ENCODE measurements at places on chromosomes 4 and X.

- DNase-seq, result no peak
These were observed 73.3 kb downstream of the ALPK1 start for GRCh38 chr4:112370466-112370865.

GRCh38 chrX:56764153-56764974, 35.3 kb downstream of the NBDY start:
- peak; percentile 60 for DNase-seq

- no peak for DNase-seq
These were observed 22.6 kb downstream of the SYNPO2 start for GRCh38 chr4:118911238-118911703.

DNA sequence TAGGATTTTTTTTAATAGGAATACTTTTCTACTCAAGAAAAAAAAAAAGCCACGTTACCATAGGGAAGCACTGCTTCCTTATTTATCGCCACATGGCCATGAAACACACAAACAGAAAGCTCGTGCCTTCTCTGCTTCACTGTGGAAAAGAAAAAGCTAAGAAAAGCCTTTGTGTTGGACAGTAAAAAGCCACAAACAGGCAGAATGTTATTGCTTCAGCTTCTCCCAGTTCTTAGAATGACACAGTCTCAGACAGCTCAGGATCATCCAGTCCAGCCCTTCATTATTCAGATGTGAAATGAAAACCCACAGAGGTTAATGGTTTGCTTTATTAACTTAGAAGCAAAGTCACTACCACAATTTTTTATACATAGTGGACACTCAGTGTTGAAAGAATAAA, 181.6 kb upstream of the NOCT start:
- no peak for DNase-seq

- no peak for DNase-seq
These were observed 72.4 kb downstream of the NRK start for GRCh38 chrX:105894721-105895120.

DNA sequence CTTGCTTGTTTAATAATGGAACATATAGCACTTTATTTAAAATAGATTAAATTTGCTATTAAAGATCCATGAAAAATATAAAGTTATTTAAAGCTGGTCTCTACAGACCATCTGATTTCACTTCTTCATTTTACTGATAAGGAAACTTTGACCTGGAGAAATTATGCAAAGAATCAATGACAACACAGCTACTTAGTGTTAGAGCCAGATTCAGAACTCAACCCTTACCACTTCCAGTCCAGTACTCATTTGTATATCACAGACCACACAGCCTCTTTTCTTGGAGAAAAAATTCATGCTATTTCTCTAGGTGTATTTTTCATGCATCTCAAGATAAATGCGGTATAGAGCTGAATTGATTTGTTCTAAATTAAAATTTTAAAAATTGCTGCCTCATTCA, 34.0 kb downstream of the WDFY3 start:
- DNase-seq, result no peak

DNA sequence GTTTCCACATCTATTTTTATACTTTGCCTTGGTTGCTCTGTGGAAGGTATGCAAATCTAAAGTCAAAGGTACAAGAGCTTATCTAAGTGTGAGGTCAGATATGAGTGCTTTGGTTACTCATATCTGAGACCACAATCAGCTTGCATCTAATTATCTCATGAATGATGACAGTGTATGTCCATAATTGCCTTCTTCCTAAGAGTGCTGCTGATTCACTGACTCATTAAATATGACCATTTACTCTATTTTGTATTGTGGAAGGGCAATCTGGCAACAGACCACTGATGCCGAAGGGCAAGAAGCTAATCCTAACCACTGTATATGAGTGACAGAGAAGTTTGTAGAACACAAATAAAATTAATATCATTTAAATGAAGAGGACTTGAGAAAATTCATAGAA, 1190.2 kb upstream of the AGA start:
- no peak for DNase-seq

DNA sequence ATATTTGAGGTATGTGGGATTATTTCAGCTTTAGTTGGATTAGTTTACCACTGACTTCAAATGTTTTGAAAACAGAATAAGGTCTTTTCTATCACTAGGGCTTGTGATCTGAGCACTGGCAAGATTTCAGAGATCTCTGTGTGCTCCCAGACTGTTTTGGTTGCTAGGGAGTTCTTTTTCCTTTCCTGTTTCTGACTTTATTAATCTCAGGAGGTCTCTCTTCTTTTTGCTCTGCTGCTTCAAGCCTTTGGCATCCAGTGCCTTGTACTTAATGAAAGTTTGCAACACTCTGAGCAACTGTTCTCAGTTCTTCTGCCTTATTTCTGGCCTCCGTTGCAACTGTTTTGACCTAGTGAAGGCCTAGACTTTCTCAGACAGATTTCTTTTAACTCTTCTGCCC, 32.1 kb upstream of the PAQR3 start:
- no peak for DNase-seq

DNA sequence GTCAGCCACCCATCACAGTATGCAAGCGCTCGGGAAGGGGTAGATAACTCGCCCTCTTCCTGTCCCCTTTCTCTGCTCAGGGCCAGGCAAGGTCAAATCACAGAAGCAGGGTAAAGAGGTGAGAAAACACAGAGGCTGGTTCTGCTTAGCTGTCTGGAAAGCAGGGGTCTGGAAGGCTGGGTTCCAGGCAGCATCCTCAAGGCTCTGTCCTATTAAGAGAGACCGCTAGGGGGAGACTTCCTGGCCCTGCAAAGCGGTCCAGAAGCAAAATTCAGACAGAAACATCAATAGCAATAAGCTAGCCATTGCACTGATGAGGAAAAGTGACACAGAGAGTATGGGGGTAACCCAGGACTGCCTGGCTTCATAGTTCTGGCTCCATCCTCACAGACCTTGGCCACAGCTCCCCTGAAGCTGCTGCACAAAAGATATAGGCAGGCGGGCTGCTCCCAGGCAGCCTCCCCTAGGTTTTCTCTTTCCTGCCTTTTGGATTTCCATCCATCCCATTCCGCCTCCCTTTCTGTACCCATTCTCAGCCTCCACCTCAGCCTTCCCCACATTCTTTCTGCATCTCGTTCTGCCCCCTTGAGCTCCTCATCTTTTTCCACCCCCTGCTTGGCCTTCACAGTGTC, 308.5 kb downstream of the EVC2 start:
- no peak for DNase-seq

DNA sequence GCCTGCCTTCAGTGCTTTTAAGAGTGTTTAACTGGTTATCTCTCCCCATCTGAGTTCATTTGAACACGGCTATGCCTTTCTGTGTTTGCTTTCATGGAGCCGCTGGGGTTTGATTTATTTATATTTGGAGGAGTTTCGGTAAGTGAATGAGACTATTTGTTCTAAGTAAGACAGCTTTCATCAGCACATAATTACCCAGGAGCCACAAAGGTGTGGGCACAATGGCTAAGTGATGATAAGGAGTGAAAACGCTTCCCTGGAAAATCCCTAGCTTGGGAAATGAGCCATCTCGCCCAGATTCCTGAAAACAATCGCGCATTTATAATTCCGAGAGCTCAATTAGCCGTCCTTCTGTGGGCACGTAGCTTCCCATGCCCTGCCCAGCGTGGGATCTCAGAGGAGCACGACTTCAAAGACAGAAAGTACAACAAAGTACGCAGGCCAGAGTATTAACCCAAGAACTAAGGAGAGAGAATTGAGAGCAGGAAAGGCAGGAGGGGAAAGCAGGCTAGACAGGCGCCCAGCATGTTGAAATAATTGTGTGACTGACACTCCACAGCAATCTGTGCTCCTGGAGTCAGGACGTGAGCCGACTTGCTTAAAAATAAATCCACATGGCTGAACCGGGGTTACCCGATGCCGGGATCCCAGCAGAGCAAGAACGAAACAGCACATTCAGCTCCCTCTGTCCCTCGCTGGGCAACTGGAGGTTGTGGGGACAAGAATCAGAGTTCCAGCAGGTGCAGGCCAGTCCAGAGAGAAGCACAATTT, 99.0 kb downstream of the DHRSX start:
- no peak for DNase-seq

DNA sequence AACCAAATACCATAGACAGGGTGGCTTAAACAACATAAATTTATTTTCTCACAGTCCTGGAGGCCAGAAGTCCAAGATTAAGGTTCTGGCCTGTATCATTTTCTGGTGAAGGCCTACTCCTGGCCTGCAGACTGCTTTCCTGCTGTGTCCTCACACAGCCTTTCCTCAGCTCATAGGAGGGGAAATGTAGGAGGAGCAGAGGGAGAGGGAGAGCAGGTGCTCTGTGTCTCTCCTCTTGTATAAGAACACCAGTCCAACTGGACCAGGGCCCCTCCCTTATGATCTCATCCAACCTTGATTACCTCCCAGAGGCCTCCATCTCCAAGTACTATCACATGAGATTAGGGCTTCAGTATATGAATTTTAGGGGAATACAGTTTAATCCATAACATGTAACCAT, 34.3 kb downstream of the RAPGEF2 start:
- no peak for DNase-seq

DNA sequence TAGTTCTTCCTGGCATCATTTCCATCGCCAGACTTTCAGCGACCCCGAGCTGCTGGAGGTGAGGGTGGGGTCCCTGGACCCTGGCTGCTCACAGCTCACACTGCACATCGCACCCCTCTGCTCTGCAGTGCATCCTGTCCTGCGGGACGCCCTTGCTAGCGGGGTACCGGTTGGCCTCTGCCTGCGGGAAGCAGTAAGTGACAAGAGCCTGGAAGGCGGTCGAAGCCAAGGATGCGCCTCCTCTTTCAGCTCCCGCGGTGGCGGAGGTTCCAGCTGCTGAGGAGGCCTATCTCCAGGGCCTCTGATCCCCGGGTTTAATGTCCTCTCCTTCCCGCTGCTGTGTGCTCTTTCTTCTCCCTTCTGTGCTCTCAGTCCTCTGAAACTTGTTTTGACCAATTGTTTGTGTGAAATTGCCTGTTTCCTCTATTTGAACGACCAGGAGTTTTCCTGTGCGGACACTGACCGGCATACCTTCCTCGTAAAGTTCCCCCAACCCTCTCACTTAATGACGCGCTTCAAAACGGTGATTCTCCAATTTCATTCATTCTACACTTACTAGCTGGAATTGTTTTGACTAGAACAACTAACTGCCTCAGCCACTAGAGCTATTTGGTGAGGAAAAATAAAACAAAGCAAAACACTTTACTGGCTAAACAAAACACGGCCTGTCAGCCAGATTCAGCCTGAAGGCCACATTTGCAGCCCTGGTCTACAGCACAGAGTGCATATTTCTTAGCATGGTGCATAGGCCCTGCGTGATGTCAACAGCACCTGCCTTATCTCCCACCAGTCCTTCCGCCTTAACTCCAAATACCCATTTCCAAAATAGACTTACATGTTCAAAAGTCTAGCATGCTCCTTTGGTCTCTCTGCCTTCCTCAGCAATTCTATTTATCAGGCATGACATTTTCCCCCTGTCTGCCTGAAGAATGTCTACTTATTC, 28.0 kb downstream of the MGAT4D start:
- DNase-seq, result no peak

GRCh38 chrX:8090482-8090881, 80.6 kb downstream of the VCX2 start:
- DNase-seq, result no peak

DNA sequence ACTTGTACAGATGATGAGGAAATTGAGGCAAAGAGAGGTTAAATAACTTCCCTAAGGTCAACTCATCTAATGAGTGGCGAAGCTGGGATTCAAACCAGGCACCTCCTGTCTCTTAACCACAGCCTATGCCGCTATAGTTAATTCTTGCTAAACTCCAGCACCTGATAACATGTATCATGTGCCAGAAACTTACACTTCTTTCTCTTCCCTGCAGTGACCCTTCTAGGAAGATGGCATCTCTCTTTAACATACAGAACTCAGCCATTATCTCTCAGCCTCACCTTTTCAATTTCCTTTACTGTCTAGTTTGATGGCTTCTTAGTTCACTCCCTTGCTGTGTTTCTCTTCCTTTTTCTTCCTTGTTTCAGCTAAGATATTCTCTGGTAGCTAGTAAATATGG, 2.5 kb downstream of the VBP1 start:
- DNase-seq, result no peak

DNA sequence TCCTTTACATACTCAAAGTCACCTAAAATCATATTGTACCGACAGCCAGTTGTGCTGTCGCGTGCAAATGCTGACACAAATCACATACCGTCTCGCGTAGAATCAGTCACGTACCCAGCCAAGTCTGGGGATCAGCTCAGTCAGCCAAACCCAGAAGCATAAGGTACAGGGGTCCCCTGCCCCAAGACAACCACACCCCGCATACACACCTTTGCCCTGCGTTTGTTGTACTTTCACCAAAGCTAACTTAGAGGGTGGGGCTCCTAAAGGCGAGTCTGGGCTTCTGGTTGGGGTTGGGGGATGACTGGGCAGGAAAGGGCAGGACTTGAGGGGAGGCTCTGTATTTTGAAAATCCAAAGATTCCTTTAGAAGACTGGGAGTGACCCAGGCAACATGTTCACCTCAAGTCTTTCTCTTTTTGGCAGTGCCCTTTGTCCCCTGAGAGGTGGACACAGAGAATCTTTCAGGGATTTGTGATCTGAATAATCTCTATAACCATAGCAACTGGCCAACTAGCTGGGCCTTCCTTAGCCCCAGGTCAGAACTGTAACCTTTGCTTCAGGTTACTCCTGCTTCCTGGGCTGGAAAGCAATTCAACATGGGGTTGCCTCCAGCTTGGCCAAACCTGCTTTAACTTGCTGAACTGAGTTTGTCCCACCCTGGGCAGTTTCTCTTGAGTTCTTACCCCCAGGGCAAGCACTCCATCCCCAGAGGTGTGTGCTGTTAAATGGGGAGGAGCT, 992 bp downstream of the GDPD2 start:
- no peak for DNase-seq

GRCh38 chr4:109985993-109986974, 73.6 kb downstream of the EGF start:
- no peak for DNase-seq

GRCh38 chr4:180539284-180539683, 1703.9 kb upstream of the TENM3 start:
- no peak for DNase-seq

DNA sequence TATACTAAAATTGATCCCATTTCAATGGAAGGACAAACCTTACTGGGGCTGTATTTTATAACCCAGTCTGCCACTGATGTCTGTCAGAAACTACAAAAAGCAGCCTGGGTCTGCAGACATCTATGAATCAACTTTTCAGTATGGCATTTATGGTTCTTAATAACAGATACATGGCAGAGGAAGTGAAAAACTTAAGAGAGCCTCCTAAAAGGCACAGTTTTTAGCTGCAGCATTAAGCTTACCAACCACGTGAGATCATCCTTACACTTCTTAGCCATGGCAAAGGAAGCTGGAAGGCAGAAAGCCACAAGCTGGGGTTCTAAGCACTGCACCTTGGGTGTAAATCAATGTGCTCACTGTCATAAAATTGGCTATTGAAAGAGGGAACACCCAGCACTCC, 16.6 kb upstream of the UGT2B17 start:
- no peak for DNase-seq

DNA sequence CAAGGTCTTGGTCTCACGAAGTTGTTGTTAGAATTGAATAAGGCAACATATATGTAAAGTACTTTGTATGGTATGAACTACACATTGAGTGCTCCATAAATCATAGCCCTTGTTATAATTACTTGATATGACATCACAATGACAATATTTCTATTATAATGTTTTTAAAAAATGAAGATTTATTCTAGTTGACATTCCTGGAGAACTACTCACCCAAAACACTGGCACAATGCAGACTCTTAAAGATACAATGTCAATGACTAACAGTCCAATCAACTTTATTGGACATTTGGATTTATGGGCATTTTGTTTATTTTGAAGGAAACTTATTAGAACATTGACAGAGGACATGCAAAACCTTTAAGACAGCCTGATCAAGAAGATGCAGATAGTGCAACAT, 55.3 kb downstream of the ASB9 start:
- no peak for DNase-seq

- peak; percentile 62 for DNase-seq
These were observed 1.2 kb downstream of the PNPLA4 start for GRCh38 chrX:7925867-7926472.

GRCh38 chrX:54695231-54695630, 102.8 kb downstream of the ITIH6 start:
- DNase-seq, result no peak
